ENCODE measurements at places on chromosomes 1 and 21. TPM values are rescaled to one million over a fixed set of nuclear protein-coding genes. Genes with fewer than 3 reads are reported as not detected.

DNA sequence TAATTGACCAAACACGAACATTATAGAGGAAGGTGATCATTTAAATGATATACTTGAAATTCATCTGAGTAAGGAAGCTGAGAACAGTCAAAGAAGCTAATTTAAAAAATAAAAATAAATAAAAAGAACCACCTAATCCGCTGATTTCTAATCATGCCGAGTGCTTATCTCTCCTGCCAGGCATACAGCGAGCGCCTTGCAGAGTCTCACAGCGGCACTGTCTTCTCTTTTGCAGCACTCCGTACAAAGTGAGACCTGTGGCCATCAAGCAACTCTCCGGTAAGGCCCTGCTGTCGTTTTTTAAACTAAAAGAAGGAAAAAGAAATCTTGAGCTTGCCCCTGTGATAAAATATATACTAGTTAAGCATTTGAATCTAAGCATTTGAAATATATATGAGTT lies 45.3 kb downstream of the PDE9A start:
- no peak for DNase-seq
- H3K27me3 ChIP-seq = no peaks in the 10 kb centered on the region
- no peaks in the 10 kb centered on the region for H3K4me1 ChIP-seq
- no peak overlapping the region for H3K27ac ChIP-seq

DNA sequence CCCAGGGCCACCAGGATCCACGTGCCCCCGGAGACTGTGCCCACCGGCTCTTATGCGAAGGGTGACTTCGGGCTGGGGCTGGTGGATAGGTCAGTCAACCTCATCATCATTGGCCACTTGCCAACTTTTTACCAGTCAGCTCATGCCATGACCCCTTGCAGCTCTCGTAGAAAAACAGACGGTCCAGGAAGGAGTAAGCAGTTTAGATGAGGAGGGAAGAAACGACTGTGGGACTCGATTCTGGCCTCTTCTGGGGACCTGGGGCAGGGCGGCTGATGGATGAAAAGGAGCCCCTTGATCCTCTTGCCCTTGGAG lies 41.0 kb downstream of the UBASH3A start:
- no peaks in the 10 kb centered on the region for H3K36me3 ChIP-seq
- no peak overlapping the region for H3K27ac ChIP-seq
- H3K4me1 ChIP-seq = no peaks in the 10 kb centered on the region
- H3K27me3 ChIP-seq = no peaks in the 10 kb centered on the region

DNA sequence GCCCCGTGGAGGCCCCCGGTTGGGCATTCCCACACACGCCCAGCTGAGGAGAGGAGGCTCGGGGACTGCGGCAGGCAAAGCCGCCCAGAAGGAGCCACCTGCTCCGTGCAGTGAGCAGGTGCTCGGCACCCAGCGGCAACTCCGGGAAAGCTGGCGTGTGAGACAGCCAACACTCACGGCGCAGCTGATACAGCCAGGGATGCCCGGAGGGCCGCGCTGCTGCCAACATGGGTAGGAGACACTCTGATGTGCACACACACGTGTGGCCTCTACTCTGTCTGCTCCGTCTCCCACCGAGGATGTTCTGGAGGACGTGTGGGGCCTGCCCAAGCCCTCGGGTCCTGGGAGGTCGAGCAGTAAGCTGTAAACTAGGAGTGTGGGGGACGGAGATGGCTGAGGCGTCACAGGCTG lies 12.9 kb downstream of the MORN1 start:
- H3K4me1 ChIP-seq = peaks cover 4% of the 10 kb centered on the region
- H3K27me3 ChIP-seq = no peaks in the 10 kb centered on the region
- H3K27ac ChIP-seq = no peak overlapping the region
- no peaks in the 10 kb centered on the region for H3K36me3 ChIP-seq

- no peaks in the 10 kb centered on the region for H3K27me3 ChIP-seq
- no peak for DNase-seq
- no peak overlapping the region for H3K4me3 ChIP-seq
- peaks cover 7% of the 10 kb centered on the region for H3K4me1 ChIP-seq
These were observed 295.0 kb downstream of the OMA1 start for GRCh38 chr1:58251430-58252073.

DNA sequence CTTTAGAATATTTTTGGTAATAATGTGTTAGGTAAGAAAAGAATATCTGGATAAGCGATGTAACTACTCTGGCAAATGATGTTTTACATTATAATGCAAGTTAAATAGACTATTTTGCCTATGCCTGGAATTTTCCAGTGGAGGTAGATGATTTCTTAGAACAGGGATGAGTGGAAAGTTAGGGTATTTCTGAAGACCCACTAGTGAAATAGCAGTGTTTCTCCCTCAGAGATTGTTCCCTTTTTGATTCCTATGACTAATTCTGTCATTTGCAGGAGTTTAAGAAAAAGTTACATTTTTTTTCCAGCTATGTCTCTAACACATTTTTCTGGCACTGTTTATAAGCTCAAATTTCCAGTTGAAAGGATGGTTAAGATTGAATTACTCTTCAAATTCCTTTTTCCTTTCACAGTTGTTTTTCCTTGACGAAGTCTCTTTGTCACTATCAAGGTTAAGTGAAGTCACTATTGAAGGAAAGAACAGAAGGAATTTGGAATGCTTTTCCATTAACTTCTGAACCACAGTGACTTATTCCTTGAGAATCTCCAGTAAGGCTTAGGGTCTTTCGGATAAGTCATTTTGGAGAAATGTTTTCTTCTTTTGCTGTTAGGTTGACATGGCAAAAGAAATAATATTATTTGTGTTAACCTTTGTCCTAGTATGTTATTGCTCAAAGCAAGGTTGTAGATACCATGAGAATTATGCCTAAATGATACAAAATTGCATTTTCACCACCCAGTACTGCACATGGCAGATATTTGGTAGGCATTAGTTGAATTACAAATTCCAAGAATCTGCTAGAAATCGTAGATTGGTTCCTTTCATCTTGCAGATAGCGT lies 42.9 kb upstream of the ZNF326 start:
- DNase-seq = no peak
- no peak overlapping the region for H3K27ac ChIP-seq
- no peaks in the 10 kb centered on the region for H3K27me3 ChIP-seq

- H3K36me3 ChIP-seq = no peaks in the 10 kb centered on the region
- peak overlapping the region; percentile 90 for H3K4me3 ChIP-seq
- H3K4me1 ChIP-seq = peaks cover 32% of the 10 kb centered on the region
- DNase-seq = no peak
These were observed 1.9 kb downstream of the C1orf198 start for GRCh38 chr1:230866171-230867070.

- H3K27ac ChIP-seq = peak overlapping the region; percentile 90
- H3K27me3 ChIP-seq = no peaks in the 10 kb centered on the region
- H3K4me1 ChIP-seq = peaks cover 3% of the 10 kb centered on the region
- H3K36me3 ChIP-seq = no peaks in the 10 kb centered on the region
- peak; percentile 75 for DNase-seq
These were observed 8.3 kb downstream of the VSIG8 start for GRCh38 chr1:159854116-159854692.

- peak overlapping the region; percentile 78 for H3K4me3 ChIP-seq
- H3K27me3 ChIP-seq = no peaks in the 10 kb centered on the region
- DNase-seq = peak; percentile 84
- H3K36me3 ChIP-seq = no peaks in the 10 kb centered on the region
These were observed 72.2 kb downstream of the CD46 start for GRCh38 chr1:207823880-207824566.

DNA sequence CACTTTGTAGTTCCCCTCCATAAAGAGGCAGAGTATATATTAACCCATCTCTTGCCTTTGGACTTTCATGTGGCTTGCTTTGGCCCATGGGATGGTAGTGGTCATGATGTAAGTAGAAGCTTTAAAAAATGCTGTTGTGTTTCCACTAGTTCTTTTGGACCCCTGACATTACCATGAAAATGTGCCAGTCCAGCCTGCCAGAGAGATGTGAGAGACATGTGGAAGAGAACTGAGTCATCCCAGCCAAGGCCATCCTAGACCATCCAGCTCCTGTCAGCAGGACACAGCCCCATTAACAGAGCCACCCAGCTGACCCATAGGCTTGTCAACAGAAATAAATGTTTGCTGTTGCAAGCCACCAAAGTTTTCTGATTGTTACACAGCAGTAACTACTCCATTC lies 3.9 kb upstream of the CD101 start:
- no peaks in the 10 kb centered on the region for H3K27me3 ChIP-seq
- H3K4me3 ChIP-seq = no peak overlapping the region
- no peak for DNase-seq
- no peaks in the 10 kb centered on the region for H3K36me3 ChIP-seq

GRCh38 chr21:41624674-41625310 lies 116.8 kb upstream of the TMPRSS2 start:
- H3K4me3 ChIP-seq = no peak overlapping the region
- no peak overlapping the region for H3K27ac ChIP-seq
- DNase-seq = no peak
- no peaks in the 10 kb centered on the region for H3K4me1 ChIP-seq
- no peaks in the 10 kb centered on the region for H3K27me3 ChIP-seq

- no peaks in the 10 kb centered on the region for H3K36me3 ChIP-seq
- DNase-seq = no peak
- H3K4me3 ChIP-seq = no peak overlapping the region
- no peaks in the 10 kb centered on the region for H3K27me3 ChIP-seq
These were observed 15.1 kb upstream of the GOLT1A start for GRCh38 chr1:204228896-204229295.

DNA sequence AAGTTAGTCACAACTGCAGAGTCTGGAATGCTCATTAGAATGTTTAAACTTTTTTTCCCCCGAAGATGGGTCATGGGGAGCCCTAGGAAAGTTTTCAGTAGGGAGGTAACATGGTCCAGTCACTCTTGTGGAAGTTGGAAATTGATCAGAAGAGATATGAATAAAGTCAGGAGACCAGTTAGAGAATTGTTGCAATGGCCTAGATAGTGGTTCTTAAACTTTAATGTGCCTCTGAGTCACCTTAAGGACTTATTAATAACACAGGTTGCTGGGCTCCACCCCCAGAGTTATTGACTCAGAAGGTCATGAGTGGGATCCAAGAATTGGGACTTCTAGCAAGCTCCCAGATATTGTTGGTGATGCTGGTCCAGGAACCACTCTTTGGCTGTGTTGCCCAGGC lies 3.2 kb upstream of the TFAP2E start:
- H3K4me1 ChIP-seq = peaks cover 6% of the 10 kb centered on the region
- H3K27ac ChIP-seq = no peak overlapping the region
- H3K4me3 ChIP-seq = no peak overlapping the region
- no peak for DNase-seq
- H3K27me3 ChIP-seq = no peaks in the 10 kb centered on the region

GRCh38 chr1:233490488-233490887 lies 123.4 kb upstream of the KCNK1 start:
- H3K4me1 ChIP-seq = no peaks in the 10 kb centered on the region
- H3K36me3 ChIP-seq = no peaks in the 10 kb centered on the region
- DNase-seq = no peak
- H3K27ac ChIP-seq = no peak overlapping the region
- H3K4me3 ChIP-seq = no peak overlapping the region

DNA sequence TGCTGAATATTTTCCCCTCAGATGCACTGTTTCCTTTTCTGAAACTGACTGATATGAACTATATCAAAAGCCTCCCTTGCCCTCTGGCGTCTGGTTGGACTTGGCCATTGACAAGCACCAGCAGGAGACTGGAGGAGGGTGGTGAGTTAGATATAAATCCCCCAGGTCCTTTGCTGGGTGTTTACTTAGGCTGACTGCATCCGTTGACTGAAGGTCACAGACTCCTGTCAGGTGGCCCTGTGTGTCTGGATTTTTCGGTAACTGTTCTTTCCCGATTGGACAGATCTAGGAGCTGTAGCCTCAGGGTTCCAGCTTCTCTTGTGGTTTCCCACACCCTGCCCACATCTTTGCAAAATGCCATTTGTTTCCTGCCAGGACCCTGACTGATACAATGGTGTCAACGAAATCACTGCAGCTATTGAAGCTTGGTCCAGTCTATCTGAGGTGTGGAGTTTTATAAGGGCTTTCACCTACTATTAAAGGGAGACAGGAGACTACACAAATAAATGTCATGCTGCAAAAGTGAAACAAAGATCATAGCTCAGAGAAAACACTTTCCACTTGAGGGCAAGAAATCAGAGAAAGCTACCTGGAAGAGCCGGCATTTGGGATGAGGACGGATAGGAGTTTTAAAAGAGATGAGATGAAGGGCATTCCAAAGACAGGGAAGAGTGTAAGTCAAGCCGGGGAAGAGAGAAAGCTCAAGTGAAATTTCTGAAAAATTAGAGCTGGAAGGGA lies 1.5 kb upstream of the MAGI3 start:
- peak overlapping the region; percentile 97 for H3K4me3 ChIP-seq
- no peaks in the 10 kb centered on the region for H3K36me3 ChIP-seq
- no peaks in the 10 kb centered on the region for H3K27me3 ChIP-seq
- H3K4me1 ChIP-seq = peaks cover 1% of the 10 kb centered on the region
- no peak for DNase-seq

DNA sequence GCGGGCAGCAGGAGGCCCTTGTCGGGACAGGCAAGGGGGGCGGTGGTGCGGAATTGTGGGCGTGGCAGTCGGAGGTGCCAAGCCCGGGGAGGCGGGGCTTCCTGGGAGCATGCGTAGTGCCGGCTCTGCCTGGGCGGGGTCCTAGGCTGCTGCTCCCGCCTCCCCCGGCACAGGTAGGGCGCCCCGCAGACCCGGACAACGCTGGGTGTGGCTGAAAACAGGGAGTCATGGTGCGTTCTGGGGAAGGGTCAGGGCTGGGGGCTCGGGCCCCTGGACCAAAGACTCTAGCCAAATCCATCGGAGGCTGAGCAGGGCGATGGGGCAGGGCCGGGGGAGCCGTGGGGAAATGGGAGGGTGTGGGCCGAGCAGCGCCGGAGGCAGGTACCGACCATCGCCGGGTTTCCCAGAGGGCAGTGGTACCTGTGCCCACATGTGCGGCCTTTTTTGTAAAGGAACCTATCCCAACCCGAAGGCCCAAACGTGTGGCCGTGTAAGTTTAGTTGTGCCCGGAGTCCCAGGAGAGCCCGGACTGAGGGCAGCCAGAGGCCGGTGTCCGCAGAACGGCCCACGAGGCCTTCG lies 231.9 kb downstream of the SDCCAG8 start:
- H3K27me3 ChIP-seq = no peaks in the 10 kb centered on the region
- peaks cover 2% of the 10 kb centered on the region for H3K4me1 ChIP-seq
- DNase-seq = no peak
- no peaks in the 10 kb centered on the region for H3K36me3 ChIP-seq
- H3K4me3 ChIP-seq = no peak overlapping the region

DNA sequence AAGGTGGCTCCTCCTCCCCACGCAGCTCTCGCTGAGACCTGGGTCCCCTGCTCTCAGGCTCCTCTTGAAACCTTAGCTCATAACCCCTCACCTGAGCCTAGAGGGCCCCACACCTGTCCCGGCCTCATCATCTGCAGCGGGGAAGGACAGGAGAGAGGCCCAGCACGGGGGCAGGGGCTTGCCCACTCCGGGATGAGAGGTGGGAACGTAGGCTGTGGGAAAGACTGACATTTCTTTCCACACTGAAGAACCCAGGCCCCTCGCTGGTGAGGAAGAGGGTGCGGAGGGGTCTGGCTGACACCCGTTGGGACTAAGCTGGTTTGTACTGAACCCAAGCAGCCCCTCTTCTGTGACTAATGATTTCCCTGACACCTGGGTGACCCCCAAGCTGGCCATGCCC lies 14.0 kb upstream of the NES start:
- no peaks in the 10 kb centered on the region for H3K36me3 ChIP-seq
- H3K4me1 ChIP-seq = peaks cover 2% of the 10 kb centered on the region
- no peak for DNase-seq
- no peak overlapping the region for H3K27ac ChIP-seq
- no peak overlapping the region for H3K4me3 ChIP-seq
- H3K27me3 ChIP-seq = no peaks in the 10 kb centered on the region

- H3K4me3 ChIP-seq = no peak overlapping the region
- H3K27ac ChIP-seq = no peak overlapping the region
- no peaks in the 10 kb centered on the region for H3K27me3 ChIP-seq
- no peak for DNase-seq
- H3K36me3 ChIP-seq = no peaks in the 10 kb centered on the region
These were observed 77.9 kb downstream of the ADARB1 start for GRCh38 chr21:45152265-45152746.

The SPATA45 gene
- not detected for total RNA-seq

The PLA2G2C gene
- not detected for total RNA-seq

The NUAK2 gene
- 4.1 TPM for total RNA-seq

The OR10T2 gene
- not detected for total RNA-seq

The HCRTR1 gene
- total RNA-seq = not detected

The ORC1 gene
- 0.37 TPM for total RNA-seq

Data from ovary (tissue), 10 donors.